Upper lobe of left lung (tissue), 6 donors: ENCODE measurements at places on chromosomes 1 and 21. TPM values are rescaled to one million over a fixed set of nuclear protein-coding genes. Genes with fewer than 3 reads are reported as not detected.

The AIM2 gene
- 0.80 TPM for total RNA-seq

The HEYL gene
- 15.4 TPM for total RNA-seq

The TXNIP gene
- total RNA-seq: 1,085 TPM

The GBP6 gene
- 1.00 TPM for total RNA-seq

The TNFRSF4 gene
- 0.46 TPM for total RNA-seq

The HJV gene
- total RNA-seq: not detected

The PLD5 gene
- total RNA-seq: 1.9 TPM

DNA sequence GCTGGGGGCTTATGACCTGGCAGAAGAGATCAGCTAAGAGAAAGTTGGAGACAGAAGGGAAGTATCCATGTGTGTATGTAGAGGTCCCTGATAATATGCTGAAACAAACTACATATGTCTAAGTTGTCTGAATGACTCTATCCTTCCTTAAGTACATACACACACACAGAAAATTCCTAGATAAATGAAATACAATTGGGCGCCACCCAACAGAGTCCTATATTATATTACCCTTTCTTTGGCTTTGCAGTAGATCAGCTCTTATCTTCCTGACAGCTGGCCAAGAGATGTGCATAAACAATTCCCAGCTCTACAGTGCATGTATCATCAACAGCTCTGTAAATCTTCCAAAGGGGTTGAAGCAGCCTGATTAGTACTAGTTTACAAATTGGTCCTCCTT, 40.1 kb downstream of the SORT1 start:
- H3K4me3 ChIP-seq: no peak overlapping the region
- H3K4me1 ChIP-seq: peaks cover 11% of the 10 kb centered on the region
- H3K36me3 ChIP-seq: peaks cover 3% of the 10 kb centered on the region

DNA sequence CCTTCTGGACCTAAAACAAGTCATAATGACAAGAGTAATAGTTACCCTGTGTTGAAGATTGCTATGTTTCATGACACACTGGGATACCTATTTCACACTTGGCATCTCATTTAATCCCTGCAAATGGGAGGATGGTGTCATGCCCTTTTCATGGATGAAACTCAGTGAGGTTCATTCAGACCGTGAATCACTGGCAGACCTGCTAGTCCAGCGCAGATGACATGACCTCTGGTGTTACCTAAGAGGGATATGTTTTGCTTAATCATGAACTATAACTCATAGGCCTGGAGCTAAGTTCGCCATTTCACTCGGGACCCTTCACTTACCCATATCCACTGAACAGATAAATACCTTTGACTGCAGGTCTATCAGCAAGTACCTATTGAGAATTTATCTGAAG, 286.6 kb upstream of the FMN2 start:
- no peak overlapping the region for H3K4me3 ChIP-seq
- H3K27me3 ChIP-seq: no peaks in the 10 kb centered on the region
- no peak for DNase-seq
- no peak overlapping the region for H3K27ac ChIP-seq
- no peaks in the 10 kb centered on the region for H3K36me3 ChIP-seq

DNA sequence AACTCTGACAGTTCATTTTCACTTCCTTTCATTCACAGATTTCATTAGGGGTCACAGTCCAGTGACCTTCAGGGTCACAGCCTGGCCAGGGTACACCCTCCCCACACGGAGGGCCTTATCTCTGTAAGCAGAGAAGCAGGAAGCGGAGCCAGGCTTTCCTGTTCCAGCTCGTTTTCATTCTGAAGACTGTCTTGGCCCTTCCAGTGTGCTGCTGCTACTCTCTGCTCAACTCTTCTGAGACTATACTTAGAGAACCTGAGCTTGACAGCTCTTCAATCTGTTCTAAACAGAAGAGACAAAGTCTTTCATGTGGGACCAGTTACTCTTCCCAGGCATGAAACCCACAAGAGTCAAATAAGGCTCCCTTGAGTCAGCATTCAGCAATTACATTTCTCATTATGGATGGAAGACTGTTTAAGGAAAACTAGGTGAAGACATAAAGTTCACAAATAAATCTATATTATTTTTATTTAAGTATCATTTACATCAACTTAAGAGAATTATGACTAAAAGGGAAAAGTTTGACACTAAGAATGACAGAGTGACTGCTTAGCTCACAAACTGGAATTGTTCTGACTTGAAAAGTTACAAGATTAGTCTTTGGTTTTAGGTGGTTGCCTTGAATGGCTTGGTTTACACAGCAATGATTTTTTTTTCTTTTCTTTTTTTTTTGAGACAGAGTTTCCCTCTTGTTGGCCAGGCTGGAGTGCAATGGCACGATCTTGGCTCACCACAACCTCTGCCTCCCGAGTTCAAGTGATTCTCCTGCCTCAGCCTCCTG, 4.8 kb upstream of the TDRD10 start:
- H3K4me1 ChIP-seq: peaks cover 76% of the 10 kb centered on the region
- H3K27ac ChIP-seq: peak overlapping the region; percentile 70
- no peak overlapping the region for H3K4me3 ChIP-seq
- H3K27me3 ChIP-seq: no peaks in the 10 kb centered on the region

- peaks cover 16% of the 10 kb centered on the region for H3K4me1 ChIP-seq
- H3K27ac ChIP-seq: no peak overlapping the region
- no peak for DNase-seq
- peaks cover 25% of the 10 kb centered on the region for H3K36me3 ChIP-seq
- no peak overlapping the region for H3K4me3 ChIP-seq
Observed at GRCh38 chr1:32947669-32948389, 16.8 kb downstream of the RNF19B start.

GRCh38 chr1:212124690-212125582, 89.4 kb downstream of the DTL start:
- H3K36me3 ChIP-seq: no peaks in the 10 kb centered on the region
- no peaks in the 10 kb centered on the region for H3K27me3 ChIP-seq
- H3K27ac ChIP-seq: no peak overlapping the region
- peak; percentile 41 for DNase-seq
- no peak overlapping the region for H3K4me3 ChIP-seq
- peaks cover 10% of the 10 kb centered on the region for H3K4me1 ChIP-seq

GRCh38 chr1:89912073-89912472, 82.8 kb upstream of the ZNF326 start:
- H3K27me3 ChIP-seq: no peaks in the 10 kb centered on the region
- H3K36me3 ChIP-seq: no peaks in the 10 kb centered on the region
- no peak overlapping the region for H3K4me3 ChIP-seq
- no peak overlapping the region for H3K27ac ChIP-seq
- H3K4me1 ChIP-seq: peaks cover 13% of the 10 kb centered on the region

DNA sequence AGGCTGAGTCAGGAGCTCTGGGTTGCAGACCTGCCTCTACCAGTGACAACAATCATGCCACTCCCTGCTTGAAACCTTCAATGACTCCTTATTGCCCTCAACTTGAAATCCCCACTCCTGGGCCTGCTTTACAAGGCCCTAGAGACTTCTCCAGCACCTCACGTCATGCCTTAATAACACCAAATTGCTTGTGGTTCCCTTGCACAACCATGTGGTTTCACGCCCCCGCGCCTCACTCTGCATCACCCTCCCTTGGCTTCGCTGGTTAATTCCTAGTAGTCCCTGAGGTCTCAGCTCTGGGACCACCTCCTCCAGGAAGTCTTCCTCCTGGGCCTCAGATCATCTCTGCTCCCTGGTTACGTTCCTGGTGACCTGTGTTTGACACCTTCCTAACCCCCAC, 33.0 kb downstream of the EPHA2 start:
- H3K27me3 ChIP-seq: no peaks in the 10 kb centered on the region
- H3K4me3 ChIP-seq: no peak overlapping the region
- DNase-seq: no peak

DNA sequence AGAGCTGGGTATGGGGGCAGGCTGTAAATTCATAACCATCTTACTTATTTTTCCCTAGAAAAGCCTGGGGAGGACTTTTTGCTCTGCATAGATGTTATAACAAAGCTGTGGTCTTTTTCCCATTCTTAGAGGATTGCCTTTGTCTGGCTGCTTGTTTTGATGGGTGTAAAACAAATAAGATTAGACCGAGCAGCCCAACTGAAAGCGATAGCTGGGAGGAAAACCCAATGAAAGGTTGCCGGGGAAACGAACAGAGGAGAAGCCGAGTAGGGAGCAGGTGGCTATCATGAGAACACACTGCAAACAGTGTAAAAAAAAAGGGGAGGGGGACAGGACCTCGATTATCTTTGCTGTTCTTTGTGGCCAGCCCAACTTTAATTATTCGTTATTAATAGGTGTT, 1.9 kb downstream of the ELAVL4 start:
- DNase-seq: no peak
- H3K4me1 ChIP-seq: no peaks in the 10 kb centered on the region
- H3K4me3 ChIP-seq: no peak overlapping the region

DNA sequence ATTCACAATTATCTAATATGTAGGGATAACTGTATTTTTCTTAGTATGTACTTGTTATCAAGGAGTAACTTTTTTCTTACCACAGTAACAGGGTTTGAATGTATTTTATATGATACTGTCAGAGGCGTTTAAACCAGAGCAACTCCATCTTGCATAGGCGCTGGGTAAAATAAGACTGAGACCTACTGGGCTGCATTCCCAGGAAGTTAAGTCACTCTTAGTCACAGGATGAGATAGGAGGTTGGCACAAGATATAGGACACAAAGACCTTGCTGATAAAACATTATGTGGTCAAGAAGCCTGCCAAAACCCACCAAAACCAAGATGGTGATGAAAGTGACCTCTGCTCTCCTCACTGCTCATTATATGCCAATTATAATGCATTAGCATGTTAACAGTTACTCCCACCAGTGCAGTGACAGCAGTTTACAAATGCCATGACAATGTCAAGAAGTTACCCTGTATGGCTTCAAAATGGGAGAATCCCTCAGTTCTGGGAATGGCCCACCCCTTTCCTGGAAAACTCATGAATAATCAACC, 64.8 kb downstream of the RPE65 start:
- H3K27me3 ChIP-seq: no peaks in the 10 kb centered on the region
- no peak overlapping the region for H3K4me3 ChIP-seq
- no peaks in the 10 kb centered on the region for H3K4me1 ChIP-seq
- H3K27ac ChIP-seq: no peak overlapping the region

DNA sequence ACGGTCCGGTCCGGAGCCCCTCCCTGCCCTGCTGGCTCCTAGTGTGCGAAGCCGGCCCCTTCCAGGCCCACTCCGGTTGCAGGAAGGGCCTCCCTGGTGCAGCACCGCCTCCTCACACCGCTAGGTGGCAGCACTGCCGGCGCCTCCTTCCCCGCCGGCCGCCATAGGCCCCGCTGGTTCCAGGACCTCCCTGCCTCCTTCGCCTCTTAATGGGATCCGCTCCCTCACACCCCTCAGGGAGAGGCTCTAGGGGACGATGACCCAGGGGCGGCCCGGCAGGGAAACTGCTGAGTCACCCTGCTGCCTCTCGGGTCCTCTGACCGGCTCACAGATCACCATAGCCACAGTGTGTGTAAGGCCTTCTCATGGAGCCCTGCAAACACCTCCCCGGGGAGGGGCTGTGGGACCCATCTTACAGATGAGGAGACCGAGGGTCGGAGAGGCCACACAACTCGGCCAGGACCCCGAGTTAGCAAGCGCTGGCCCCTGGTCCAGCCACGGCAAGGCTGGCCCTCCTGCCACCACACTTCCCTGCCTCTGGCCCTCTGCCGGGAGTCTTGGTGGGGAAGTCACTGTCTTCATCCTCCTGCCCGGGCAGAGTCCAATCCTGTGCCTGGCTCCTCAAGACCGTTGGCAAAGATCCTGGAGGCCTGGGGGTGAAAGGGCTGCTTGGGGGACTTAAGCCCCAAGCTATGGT, 1.6 kb upstream of the AJAP1 start:
- peak; percentile 92 for DNase-seq
- no peak overlapping the region for H3K27ac ChIP-seq
- peaks cover 31% of the 10 kb centered on the region for H3K4me1 ChIP-seq
- peaks cover 40% of the 10 kb centered on the region for H3K27me3 ChIP-seq
- H3K36me3 ChIP-seq: no peaks in the 10 kb centered on the region

- H3K27ac ChIP-seq: no peak overlapping the region
- H3K4me3 ChIP-seq: no peak overlapping the region
- no peak for DNase-seq
- no peaks in the 10 kb centered on the region for H3K4me1 ChIP-seq
Observed at GRCh38 chr1:193131266-193131860, 9.5 kb downstream of the CDC73 start.

DNA sequence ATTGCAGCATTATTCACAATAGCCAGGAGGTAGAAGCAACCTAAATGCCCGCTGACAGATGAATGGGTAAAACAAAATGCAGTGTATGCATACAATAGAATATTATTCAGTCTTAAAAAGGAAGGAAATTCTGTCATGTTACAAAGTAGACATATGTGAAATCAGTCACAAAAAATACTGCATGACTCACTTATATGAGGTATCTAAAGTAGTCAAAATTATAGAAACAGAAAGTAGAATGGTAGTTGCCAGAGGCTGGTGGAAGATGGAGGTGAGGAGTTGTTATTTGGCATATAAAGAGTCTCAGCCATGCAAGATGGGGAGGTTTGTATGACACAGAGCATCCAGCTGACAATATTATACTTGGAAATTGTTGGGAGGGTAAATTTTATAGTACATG, 43.0 kb upstream of the EGLN1 start:
- no peak overlapping the region for H3K27ac ChIP-seq
- H3K36me3 ChIP-seq: no peaks in the 10 kb centered on the region
- no peaks in the 10 kb centered on the region for H3K4me1 ChIP-seq
- H3K27me3 ChIP-seq: no peaks in the 10 kb centered on the region

- DNase-seq: no peak
- peaks cover 2% of the 10 kb centered on the region for H3K36me3 ChIP-seq
- no peaks in the 10 kb centered on the region for H3K4me1 ChIP-seq
- no peaks in the 10 kb centered on the region for H3K27me3 ChIP-seq
- H3K4me3 ChIP-seq: no peak overlapping the region
- H3K27ac ChIP-seq: no peak overlapping the region
Observed at GRCh38 chr1:172600615-172601014, 58.3 kb upstream of the FASLG start.
